ENCODE measurements at places on chromosomes 7 and 10.
A peak's percentile ranks its signal among the peaks of the same experiment; 100 is the strongest.

GRCh38 chr10:86205306-86206239 lies 161.0 kb downstream of the GRID1 start:
- no peak for DNase-seq

- no peak for DNase-seq
Observed at GRCh38 chr10:72133517-72133916, 45.2 kb upstream of the SPOCK2 start.

GRCh38 chr10:81814842-81815241 lies 60.2 kb upstream of the NRG3 start:
- no peak for DNase-seq

- DNase-seq = no peak
Observed at GRCh38 chr7:27346531-27347275, 104.1 kb downstream of the EVX1 start.

DNA sequence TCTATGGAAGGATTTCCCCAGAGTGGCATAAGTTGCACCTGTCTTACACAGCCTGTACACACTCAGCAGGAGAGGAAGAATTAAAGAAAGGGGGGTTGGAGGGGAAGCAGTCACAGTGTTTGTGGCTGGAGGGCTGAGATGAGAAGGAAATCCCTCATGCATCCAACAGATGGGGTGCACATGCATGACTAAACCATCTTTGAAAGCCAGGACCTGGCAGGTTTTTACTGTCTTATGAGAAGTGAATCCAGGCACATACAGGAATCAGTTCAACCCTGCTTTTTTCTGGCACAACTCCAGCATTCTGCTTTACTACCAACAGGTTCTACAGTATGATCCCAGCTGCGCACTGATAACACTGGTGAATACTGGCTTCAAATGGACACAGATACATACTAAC lies 107.7 kb downstream of the CACNA2D1 start:
- peak; percentile 99 for DNase-seq

- no peak for DNase-seq
Observed at GRCh38 chr10:13669901-13670300, 83.1 kb downstream of the PRPF18 start.

- no peak for DNase-seq
Observed at GRCh38 chr7:28125431-28126409, 54.9 kb downstream of the JAZF1 start.

DNA sequence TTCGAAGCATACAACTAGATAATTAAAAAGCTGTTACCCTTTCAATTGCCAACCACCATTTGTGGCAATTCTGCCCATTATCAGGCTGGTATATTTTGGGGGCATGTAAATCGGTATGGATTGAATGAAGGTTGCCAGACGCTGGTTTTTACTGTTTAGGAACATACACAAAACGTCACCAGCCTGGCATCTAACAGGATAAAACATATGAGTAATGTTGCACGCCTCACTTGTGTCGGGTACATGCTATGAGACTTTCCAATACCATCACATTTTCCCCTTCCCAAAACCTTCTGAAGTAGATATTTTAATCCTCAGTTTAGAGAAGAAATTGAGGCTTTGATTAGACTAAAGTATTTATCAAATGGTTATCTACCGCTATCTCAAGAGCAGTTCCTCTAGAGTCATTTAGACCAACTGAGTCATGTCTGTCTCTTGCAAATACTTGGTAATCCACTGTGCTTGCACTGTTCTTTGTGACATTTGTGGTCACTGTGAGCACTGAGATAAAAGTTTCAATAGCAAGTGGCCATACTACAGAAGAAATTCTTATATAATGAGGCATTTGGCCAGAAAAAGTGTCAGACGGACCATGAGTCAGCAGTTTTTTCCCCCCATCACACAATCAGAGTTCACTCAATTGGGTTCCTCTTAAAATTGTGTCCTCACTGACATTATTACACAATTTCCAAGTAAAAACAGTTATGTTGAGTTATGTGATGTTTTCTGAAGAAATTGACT lies 498.7 kb downstream of the NXPH1 start:
- DNase-seq = no peak
